ENCODE measurements at places on chromosomes 5 and 9. TPM values are rescaled to one million over a fixed set of nuclear protein-coding genes. Genes with fewer than 3 reads are reported as not detected.

DNA sequence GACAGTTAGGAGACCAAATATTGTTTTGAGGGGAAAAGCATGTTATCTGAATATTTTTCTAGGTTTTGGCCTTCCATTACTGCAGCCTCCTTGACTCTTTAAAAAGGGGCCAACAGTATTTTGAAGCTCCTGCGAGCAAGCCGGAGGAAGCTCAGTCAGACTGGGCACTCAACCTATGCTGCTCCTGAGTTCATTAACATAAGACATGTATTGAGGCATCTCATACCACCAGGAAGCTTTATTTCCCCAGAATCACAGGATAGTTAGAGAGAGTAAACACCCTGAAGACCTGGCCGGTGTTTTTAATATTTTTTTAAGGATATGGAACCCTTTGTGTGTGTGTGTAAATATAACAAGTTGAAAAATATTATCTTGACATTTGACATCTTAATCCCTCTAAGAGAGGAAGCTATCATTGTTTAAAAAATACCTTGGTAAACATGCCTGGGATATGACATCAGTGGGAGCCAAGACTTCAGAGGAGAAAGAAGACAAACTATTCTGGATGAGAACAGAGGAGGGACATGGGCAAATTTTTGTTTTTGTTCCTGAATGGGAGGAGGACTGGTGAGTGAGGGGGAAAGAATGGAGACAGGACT is 139.3 kb upstream of the SLIT3 start:
- DNase-seq: no peak

DNA sequence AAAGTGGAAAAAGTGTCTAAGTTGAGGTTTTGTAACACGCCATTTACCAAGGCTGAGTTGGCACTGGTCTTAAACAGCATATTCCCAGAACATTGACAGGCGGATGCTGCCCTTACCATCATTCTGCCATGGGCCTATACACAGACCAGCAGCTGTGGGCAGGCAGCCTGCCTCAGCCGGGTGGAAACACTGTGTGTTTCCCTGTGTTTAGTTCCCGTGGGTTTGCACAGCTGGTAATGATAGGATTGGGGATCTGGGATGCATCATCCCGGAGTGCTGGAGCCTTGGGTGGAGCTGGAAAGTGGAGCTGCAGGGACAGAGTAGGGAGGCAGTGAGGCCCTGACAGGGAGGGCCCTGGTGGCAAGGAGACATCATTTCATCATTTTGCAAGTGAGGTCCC is 5.5 kb upstream of the FGD3 start:
- no peak for DNase-seq

- DNase-seq: no peak
These were observed 6.6 kb downstream of the TLN1 start for GRCh38 chr9:35725362-35725761.

The HINT2 gene
- total RNA-seq: 57.7 TPM

GRCh38 chr9:20358207-20358606 is 264.1 kb downstream of the MLLT3 start:
- DNase-seq: no peak

DNA sequence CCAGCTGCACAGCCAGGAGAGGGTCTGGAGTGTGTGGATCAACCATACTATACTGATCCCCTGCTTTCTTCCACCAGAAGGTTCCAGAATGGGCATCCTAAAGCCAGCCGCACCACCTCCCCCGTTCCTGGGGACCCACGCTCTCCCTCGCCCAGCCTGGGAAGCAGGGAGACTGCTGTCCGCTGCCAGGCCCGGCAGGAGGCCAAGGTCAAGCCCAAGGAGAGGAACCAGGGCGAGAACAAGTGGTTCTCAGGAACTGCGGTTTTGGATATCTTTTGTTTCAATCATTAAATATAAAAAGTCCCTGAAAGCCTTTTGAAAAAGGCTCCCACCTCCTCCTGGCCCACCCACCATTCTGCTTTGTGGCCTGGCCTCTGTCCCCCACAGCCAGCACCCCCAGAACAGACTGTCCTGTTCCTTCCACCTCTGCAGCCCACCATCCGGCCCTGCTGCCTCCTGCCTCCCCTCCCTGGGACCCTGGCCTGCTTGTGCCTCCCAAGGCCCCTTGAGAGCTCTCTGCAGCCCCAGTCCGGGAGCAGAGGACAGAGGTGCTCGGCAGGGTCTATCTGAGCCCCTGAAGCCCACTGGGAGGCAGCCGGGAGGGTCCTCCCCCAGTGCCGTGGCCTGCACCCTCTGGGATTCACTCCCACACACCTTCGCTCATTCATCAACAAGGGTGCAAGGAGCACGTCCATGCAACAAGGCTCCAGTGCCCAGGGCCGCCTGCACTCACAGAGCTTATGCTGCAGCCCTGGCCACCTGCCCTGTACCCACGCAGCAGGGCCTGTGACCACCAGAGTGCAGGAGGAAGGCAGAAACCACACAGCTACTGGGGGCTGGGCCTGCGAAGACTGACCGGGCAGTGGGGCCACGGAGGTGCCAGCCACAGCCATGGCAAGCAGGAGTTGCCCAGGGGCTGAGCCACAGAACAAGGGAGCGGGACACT is 614 bp upstream of the LCN6 start:
- DNase-seq: peak; percentile 76

The SPINK13 gene
- not detected for total RNA-seq

GRCh38 chr5:107389775-107390148 is 281.0 kb downstream of the EFNA5 start:
- no peak for DNase-seq

All from right cardiac atrium (tissue), 5 donors.